ENCODE measurements at places on chromosomes 3 and 15.

DNA sequence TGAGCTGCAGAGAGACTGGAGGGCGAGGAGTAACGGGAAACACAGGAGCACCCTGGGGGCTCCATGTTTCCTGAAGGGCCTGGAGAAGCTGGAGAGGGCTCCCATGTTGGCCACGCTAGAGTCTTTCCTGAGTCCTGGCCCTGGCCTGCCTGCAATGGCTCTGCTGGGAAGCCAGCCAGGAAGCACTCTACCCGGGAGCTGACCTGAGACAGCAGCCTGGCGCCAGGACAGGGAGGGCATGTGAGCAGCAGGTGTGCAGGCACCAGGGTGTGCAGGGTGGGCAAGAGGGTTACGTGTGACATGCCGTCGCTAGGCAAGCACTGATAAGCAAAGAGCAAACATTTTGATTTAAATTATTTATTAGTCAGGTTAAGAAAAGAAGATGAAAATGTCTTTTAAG, 301.4 kb downstream of the OCA2 start:
- no peak for DNase-seq

DNA sequence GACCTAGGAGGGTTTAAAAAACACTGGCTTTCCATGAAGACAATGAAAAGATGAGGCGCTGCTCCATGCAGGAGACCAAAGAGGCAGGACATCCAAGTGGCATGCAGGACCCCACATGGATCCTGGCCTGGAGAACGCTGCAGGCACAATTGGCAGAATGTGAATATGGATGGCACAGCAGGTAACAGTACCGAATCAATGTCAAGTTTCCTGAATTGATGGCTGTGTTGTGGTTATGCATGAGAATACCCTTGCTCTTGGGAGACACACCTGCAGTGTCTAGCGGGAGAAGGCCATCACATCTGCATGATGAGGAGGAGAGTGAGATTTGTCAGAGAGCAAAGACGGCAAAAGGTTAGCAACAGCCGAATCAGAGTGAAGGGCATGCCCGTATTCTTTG, 74.3 kb upstream of the SEC13 start:
- DNase-seq: no peak

- peak; percentile 36 for DNase-seq
Observed at GRCh38 chr3:194270627-194271459, 80.3 kb downstream of the CPN2 start.

DNA sequence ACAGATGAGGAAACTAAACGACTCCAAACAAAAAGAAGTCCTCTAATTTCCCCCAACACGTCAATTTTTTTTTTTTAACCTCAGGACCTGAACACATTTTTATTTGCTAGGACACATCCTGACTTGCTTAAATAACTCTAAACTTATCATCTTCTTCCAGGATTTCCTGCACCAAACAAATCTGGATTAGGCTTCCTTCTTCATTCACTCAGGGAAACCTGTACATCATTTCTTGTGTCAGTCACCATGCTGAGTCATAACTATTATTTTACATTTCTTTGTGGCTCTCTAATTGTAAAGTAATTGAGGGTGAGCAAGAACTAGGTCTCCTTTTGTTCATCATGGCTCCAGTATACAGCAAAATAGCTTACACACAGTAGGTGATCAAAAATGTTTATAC, 433.4 kb upstream of the GBE1 start:
- DNase-seq: no peak

DNA sequence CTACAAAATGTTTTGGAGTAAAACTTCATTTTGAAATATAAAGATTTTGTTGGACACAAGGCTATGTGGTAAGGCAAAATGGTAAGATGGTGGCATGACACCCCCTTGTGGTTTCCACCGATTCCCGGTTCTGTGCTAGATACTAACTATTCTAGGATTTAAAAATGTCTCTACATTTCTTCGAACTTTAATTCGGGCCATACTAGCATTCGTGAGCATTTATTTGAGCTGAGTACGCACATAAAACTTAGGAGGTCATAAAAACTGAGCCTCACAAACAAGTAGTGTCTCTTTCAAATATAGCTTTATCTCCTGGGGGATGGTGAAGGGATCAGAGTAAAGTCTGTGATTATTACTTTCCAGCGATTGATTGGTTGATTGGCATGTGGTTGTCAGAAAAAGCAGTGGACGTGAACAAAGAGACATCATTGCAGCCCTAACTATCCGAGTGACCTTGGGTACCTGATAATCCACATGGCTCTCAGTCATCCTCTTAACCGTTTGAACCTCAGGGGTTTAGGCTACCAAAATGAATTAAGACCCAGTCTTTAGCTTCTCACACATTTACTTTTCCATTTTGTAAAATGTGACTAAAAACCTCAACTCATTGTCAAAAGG, 1.1 kb upstream of the ZNF639 start:
- DNase-seq: peak; percentile 72

- no peak for DNase-seq
Observed at GRCh38 chr3:45412763-45413162, 24.4 kb downstream of the LARS2 start.

DNA sequence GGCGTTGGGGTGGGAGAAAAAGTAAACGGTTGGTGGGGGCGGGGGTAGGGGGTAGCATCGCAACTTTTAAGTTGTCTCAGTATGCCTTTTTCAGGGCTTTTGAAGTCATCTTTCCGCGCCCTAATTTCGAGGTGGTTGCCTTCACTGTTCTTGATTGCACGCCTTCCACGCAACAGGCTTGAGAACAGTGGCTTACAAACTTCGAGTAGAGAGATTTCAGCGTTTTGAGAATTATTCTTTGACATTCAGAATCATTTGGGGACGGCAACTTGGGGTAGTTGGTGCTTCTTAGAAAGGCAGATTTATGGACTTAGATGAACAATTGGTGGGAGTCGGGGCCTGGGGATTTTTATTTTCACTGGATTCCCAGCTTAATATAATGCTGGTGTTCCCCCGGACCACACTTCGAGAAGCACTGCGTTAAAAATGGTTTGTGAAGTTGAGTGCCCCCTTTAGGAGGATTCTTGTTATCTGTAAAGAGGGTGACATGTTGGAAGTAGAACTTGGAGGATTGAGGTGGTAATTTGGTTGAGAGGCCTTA, 880 bp downstream of the PPP4R2 start:
- DNase-seq: peak; percentile 66

DNA sequence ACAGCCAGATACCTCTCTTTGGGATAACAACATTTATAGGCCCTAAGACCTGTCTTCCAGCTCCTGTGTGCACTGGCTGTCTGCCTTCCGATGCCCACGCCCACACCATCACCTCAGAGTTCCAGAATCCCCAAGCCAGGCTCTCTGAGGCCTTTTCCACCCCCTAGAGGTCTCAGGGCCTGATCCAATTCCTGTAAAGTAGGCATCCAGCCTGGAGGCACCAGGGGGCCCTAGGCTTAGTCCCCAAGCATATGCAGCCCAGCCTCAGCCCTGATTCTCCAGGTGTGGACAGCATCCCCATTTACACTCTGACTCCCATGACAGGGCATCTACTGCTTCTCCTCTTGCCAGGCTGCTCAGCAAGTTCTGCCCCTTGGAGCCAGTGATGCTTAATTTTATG, 72.7 kb upstream of the CORO2B start:
- DNase-seq: no peak

DNA sequence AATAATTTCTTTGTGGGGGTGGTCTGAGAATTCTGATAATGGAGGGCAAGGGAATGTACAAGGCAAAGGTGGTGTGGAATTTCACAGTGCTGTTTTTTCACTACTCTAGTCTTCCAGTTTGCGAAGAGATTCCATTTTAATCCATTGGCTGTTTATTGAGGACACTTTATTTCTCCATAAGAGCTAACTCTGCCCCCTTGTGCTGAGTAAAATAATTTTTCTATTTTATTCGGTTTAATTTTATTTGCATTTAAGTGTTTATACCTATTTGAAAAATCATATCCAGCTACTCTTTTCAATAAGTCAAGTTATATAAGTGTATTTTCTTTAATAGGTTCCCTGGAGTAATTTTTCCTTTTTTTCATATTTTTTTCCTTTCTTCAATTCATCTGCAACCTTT, 840.1 kb downstream of the TUSC7 start:
- DNase-seq: no peak

DNA sequence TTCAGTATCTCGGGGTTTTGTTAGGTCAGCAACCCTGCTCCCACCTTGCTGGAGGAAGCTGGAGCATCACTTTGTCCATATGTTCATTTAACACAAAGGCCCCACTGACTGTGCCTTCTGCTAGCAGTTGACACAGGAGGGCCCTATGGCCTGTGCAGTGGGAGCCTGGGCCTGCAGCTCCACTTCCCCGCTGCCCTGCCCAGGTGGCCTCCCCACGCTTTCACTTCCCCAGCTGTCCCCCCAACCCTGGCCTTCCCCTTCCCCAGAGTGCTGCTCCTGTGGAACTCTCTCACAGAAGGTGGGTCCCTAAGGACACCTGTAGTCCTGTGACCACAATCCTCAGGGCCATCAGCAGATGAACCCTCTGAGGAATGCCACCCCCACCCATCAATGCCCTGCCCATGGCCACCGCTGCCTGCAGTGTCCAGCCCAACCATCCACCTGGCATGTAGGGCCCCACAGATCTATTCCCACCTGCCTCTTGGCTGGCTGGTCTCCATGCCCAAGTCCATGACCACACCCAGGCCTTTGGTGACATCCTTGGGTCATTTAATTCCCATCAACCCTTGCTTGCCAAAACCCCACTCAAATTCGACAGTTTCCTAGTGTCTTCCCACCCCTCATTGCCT, 13.5 kb downstream of the TBC1D21 start:
- no peak for DNase-seq

Measured in HT1080 (cell line).